ENCODE measurements at places on chromosomes 1 and 21.

DNA sequence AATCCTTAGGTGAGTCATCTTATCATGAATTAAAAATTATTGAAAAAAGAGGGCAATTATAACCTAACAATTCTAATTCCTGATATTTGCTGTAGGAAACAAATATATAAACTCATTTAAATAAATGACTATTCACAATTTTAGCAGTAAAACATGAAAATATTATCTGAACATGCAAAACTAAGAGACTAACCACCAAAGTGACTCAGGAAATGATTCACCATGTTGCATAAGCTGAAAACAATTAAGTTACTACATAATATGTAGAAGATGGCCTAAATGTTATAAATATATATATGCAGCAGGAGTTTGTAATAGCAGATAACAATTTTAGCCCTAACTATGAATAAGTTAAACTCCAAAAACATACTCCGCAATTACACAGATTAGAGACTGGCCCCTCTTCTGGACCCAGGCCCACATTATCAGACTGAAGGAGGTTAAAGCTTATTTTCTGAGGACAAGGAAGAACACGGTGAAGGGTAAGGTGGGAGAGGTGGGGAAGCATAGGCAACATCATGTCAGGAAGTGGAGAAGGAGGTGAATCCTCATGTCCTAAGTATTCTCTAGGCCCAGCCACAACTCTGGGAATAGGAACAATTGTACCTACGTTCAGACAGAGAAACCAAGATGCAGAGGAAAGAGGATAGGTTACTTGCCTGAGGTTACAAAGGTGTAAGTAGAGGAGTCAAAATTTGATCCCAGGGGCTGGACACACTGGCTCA, 15.6 kb upstream of the AIM2 start:
- DNase-seq, result no peak

GRCh38 chr1:114718661-114719423, 2.3 kb upstream of the NRAS start:
- DNase-seq, result peak; percentile 2

DNA sequence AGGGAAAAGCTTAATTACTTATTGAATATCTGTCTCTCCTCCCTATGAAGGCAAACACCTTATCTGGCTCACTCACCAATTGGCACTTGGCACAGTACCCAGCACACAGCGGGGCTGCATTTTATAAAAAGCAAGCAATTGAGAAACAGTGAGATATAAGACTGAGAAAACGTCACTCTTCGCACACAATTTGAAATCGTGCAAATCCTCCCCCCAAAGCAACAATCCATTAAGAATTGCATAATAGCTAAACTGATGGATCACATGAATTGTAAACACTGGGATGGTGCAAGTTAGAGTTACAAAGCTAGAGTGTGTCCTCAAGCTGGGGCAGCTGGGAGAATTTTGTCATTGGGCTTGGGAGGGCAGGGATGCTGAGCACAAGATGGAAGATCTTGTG, 27.1 kb downstream of the PRDX6 start:
- no peak for DNase-seq

GRCh38 chr1:22186311-22186710, 43.4 kb upstream of the WNT4 start:
- DNase-seq, result no peak
